Mesenteric fat pad (tissue), 1 donor: ENCODE measurements at places on chromosomes 6 and 20.

GRCh38 chr6:135022050-135022697, 32.4 kb downstream of the HBS1L start:
- no peak for DNase-seq

GRCh38 chr6:13373488-13373886, 45.1 kb upstream of the TBC1D7 start:
- no peak for DNase-seq

GRCh38 chr6:35341557-35341956, 801 bp upstream of the PPARD start:
- no peak for DNase-seq

- no peak for DNase-seq
Observed at GRCh38 chr20:15655295-15655874, 917.9 kb downstream of the KIF16B start.

DNA sequence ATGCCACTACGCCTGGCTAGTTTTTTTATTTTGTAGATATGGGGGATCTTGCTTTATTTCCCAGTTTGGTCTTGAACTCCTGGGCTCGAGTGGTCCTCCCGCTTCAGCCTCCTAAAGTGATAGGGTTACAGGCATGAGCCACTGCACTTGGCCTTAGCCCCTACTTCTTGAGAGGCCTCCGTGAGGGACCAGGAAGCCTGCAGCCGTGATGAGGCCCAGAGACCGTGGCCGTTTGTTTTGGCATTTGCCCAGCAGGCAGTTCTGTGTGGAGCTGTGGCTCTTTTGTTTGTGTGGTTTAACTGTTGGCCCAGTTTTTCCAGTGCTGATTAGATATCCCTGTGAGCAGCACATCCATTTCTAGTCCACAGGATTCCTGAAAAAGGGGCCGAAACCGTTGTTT, 39.8 kb downstream of the SRSF3 start:
- no peak for DNase-seq

GRCh38 chr6:39083231-39083634, 31.8 kb downstream of the SAYSD1 start:
- DNase-seq: no peak

DNA sequence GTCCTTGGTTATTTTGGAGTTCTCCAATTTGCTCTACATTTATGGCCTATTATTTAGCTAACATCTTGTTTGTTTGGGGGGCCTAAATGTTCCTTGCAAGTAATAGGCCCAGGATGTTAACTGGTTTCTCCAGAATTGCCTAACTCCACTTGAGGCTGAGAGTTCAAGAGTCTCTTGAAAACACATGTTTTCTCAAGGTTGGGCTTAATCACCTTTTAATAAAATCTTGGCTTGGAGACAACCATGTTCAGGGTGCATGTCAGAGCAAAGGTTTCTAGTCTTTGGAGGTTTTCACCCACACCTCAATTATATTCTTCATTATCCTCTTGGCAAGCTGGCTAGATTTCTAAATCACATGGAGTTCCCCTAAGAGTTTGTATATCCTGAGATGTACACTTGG, 54.2 kb downstream of the KLHL31 start:
- DNase-seq: no peak

DNA sequence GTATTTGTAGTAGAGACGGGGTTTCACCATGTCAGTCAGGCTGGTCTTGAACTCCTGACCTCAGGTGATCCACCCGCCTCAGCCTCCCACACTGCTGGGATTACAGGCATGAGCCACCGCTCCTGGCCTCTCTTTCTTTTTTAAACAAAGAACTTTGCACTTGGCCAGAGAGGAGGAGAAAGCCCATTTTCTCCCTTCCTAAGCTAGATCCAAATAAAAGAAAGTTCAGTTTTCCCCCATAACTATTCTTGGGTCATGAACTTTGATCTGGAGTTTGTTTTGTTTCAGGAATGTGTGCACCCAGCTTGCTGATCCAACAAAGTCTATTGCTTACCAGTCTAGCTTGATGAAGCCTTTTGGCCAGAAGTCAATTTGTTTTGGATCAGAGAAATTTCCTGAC, 23.4 kb downstream of the KCNS1 start:
- DNase-seq: no peak

DNA sequence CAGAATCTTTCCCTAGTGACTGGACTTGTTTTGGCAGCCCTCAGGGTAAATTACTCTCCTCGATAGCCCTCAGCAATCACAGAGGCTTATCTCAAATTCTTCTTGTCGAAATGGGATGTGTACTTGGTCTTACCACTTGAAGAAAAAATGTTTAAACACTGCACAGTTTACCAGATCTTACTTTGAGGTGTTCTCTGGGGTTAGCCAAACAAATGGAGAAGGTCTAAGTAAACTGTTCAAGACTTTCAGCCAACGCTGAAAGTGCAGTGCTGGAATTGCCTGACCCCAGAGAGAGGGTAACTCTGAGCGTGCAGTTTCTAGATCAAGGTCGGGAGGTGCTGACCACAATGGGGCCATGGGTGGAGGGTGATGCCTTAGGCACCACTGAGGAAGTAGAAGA, 39.2 kb downstream of the MYLIP start:
- DNase-seq: no peak

GRCh38 chr6:3088968-3089367, 20.7 kb downstream of the RIPK1 start:
- DNase-seq: no peak

DNA sequence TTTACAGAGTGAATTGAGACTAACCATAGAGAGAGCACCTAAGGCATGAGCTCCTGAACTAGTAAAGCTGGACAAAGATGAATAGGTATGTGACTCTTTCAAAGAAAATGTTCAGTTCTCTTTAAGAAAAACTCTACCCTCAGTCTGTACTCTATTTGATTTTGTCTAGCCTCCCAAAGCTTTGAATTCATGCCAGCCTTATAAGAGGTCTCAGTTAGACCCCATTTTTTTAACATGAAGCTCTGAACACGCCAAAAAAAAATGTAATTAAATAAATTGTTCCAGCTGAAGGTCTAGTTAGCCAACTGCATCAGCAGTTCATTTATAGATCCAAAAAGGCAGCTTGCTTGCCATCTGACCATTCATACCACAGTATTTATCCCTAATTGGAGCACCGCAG, 71.6 kb downstream of the COL9A1 start:
- no peak for DNase-seq

DNA sequence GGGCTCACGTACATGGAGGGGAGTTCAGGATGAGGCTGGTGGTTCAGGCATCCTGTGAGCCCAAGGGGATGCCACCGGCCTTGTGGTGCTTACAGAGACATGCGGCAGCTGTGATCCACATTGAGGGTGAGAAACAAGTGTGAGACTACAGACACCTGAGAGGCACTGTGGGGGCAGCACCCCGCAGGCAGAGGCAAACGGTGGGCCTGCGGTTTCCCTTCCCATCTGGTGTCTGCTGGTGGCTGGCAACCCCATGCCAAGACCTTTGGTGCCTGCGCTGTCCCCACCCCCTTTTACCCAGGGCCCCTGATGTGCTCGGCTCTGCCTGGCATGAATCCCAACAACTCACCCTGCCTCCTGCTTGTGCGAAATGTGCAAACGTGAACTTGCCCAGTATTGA, 42.0 kb downstream of the ERMARD start:
- DNase-seq: peak; percentile 85

DNA sequence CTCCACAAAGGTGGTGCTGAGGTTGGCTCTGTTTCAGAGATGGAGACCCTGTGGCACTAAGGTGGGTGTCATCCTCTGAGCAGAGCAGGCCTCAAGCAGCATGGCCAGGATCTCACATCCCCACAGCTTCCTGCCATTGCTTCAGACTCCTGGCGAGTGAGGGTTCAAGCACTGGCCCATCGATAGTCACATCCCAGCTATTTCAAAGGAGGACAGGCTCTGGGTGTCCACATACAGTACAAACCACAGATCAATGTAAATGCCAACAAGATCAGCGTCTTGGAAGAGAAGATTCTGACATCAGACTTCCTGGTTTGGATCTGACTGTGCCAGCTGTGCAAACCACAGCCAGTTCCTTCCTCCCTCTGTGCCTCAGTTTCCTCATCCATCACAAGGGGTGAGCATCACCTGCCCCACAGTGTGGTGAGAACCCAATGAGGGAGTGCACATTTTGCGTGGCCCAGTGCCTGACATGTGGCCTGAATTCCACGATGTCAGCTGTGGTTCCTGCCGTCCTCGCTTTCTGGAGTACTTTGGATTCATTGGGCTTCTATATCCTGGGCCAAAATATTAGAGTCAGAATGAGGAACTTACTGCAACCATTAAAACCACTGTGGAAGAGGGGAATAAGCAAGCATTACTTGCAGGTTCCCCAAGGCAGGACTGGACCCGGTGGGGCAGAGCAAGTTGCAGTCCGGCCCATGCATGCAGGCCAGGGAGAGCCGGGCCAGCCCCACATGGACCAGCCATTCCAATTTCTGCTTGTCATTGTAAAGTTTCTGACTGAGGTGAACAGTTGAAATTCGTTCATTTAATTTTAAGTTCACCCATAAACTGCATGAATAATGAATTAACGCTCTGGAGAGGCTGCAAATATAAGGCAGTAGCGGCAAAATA, 236.0 kb downstream of the TTLL2 start:
- no peak for DNase-seq

- no peak for DNase-seq
Observed at GRCh38 chr6:165716886-165717285, 53.8 kb upstream of the PDE10A start.

DNA sequence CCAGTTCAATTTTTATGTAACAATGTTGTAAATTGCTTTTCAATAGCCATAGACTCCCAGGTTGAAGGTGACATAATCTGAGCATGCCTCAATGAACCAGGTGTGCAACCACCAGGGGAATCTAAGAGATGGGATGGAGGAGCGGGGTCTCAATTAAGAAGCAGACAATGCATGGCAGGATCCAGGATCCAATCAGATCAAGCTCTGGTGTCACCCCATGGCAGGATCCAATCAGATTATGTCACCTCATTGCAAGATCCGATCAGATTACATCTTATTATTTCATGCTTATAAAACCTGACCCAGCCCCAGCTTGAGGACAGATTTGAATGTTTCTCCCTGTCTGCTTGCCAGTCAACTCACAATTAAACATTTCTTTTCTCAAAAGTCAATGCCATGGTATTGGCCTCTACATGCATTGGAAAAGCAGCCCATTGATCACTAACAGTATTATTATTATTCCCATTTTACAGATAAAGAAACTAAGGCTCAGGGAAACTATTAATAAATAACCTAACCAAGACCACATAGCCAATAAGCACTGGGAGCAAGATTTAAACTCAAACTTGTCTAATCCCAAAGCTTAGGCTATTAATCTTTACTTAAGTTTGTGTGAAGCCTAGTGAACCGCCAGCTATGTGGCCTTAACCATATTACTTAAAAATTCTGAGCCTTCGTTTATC, 14.3 kb upstream of the SIRT5 start:
- no peak for DNase-seq

- no peak for DNase-seq
Observed at GRCh38 chr6:167089243-167090142, 33.4 kb upstream of the CCR6 start.

DNA sequence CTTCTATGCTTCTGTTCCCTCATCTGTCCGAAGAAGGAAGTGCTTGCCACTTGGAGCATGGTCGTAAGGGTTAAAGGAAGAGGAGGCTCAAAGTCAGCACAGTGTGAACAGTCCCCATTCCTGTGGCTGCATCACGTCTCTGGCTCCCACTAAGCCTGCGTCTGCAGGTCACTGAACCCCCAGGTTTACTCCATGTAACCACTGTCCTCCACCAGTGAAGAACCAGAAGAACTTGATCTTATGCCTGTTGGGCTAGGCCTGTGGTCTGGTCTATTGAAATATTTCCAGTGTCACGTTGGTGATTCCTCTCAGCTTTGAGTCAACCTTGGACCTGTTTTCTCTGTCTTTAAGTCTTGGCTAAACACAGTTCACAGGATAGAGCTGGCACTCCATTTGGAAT, 45.9 kb upstream of the SCP2D1 start:
- no peak for DNase-seq

DNA sequence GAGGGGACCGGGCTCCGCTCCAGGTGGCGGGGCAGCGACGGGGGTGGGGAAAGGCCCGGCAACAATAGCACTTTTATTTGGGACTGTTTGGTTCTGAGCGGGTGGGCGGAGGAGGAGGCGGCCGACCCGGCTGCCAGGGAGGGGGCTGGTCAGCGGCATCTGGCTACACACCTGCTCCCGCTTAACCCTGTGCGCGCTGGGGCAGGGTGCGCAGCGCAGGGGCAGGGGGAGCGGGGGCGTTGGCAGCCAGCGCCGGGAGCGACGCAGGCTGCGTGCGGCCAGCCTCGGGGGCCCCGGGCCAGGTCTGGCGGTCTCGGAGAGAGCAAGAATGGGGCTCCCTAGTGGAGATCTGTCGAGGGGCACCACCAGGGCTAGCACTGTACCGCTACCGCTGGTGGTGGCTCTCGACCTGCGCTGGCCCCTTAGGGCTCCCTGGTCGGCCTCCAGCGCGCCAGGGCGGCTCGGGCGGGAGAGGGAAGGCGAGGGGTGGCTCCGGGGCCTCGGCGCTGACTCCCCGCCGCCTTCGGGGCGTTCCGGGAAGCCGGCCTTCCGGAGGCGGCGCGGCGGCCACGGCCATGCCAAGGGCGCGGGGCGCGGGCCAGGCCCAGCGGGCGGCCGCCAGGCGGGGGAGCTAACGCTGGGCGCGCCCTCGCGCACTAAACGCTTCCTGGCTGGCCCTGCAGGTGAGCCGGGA, 92.4 kb downstream of the NCR2 start:
- DNase-seq: no peak

GRCh38 chr6:142695016-142695415, 250.0 kb downstream of the HIVEP2 start:
- DNase-seq: no peak

DNA sequence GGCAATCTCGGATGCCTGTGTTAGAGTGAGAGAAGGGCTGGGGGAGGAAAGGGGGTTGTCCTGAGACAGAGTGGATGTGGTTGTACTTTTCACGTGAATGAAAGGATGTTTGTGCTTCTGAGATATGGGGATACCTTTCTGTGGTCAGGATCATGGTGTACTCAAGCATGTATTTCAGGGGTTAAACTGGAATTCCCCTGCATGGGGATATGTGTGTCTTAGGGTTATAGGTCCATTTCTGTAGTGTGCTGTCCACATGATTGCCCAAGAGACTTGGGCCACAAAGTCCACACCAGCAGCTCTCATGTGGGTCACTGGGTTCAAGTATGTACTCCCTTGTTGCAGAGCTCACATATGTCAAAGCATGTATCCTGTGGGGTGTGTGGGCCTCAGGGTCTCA, 10.5 kb downstream of the SYNGAP1 start:
- no peak for DNase-seq

DNA sequence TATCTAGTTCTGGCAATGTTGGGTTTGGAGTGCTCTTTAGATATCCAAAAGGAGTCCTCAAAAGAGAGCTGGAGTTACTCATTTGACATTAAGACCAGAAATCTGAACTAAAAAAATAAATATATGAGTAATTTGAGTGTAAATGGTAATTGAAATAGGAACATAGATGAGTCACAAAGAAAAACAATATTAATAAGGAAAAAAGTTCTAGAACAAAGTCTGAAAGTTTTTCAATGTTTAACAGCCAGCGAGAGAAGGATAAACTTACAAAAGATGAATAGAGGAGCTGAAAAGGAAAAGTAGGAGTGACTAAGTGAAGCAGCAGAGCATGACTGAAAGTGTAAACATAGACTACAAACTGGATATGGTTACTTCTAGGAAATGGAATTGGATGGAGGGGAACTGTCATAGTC, 46.8 kb downstream of the EPM2A start:
- DNase-seq: no peak
